ENCODE measurements at places on chromosomes 4 and X. TPM values are rescaled to one million over a fixed set of nuclear protein-coding genes. Genes with fewer than 3 reads are reported as not detected.

- DNase-seq, result no peak
These were observed 162.9 kb upstream of the DIPK2B start for GRCh38 chrX:45363596-45363995.

The SYTL5 gene
- total RNA-seq, result 1.1 TPM

DNA sequence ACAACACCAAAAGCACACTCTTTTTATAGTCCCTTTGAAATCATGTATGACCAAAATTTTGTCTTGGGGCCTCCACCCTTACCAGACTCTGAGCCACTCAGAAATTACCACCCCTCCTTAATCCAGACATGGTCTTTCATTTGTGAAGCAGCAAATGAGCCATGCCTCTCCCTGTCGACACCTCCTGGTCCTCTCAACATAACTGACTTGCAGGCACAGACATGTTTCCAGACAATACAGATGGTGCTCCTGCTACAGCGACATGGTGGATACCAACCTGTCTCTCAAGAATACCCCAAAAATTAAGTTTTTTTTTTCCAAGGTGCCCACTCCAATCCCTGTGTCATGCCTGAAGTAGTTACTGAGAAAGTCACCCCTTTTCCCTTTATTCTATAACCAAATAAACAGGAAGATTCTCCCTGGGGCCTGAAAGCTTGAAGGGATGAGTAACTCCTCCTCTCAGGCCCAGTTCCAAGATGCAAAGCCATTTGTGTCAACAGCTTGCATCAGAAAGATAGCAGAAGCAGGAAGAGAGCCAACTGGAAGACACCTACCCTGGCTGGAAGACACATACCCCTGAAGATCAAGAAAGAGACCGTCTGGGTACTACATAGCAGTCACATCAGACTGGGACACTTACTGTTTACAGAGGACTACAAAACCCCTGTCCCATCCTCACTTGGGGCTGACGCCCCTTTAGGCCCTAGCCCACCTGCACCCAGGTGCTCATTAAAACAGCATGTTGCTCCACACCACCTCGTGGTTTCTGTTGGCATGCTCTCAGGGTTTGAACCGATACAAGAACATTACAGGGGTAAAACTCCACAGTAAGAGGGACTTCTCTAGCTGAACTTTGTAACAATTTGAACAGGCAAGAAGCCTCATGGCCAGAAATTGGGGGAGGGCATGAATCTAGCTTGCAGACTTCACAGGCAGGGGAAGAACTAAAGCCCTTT, 5.5 kb upstream of the UGT2B17 start:
- no peak for DNase-seq

DNA sequence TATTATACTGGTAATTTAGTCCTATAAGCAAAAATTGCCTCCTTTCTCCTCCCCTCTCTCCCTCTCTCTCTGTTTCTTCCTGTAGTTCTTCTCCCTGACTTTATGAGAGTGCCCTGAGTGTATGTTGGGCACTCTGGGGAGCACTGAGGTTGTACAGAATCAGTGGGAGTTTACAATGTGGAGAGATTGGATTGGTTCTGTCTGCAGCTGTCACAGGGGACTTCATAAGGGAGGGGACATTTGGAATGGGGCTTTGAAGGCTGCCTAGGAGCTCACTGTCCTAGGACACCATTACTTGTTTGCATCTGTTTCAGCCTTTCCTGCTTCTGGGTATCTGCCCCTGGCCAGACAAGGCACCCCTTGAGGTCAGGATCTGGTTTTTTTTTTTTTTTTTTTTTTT, 22.9 kb downstream of the SH3TC1 start:
- no peak for DNase-seq

GRCh38 chr4:138868562-138868961, 147.0 kb upstream of the NOCT start:
- no peak for DNase-seq

Measured in cerebellum (tissue), 4 donors.